Activated T-helper 2 cell treated with anti-CD3 and anti-CD28 coated beads, Interferon-gamma antibody, Interleukin-2, Interleukin-4, amounts not matched to agents 10 μg/mL and 5 μg/mL and 100 μg/mL, durations not matched to agents 14 hours and 24 hours and 36 hours (primary cell): ENCODE measurements at places on chromosomes 4 and X. TPM values are rescaled to one million over a fixed set of nuclear protein-coding genes. Genes with fewer than 3 reads are reported as not detected.

The TLL1 gene
- not detected in 2 replicates for total RNA-seq

The GAGE12F gene
- total RNA-seq: not detected in 2 replicates

The HTT-AS gene
- not detected in 2 replicates for total RNA-seq

The DIPK2B gene
- not detected in 2 replicates for total RNA-seq

The TBCK gene
- total RNA-seq: 28.5 and 29.8 TPM in 2 replicates

The CRLF2 gene
- 5.6 and 6.0 TPM in 2 replicates for total RNA-seq

The CXCL9 gene
- total RNA-seq: 0.09 and 0.11 TPM in 2 replicates

GRCh38 chr4:56723201-56723605 lies 42.1 kb upstream of the HOPX start:
- peak overlapping the region; percentile 55 for H3K27ac ChIP-seq
- peaks cover 11% of the 10 kb centered on the region for H3K4me1 ChIP-seq
- H3K4me3 ChIP-seq: no peak overlapping the region
- H3K36me3 ChIP-seq: no peaks in the 10 kb centered on the region
- DNase-seq: no peak
- peaks cover 2% of the 10 kb centered on the region for H3K27me3 ChIP-seq
